Urothelium cell line (cell line): ENCODE measurements at places on chromosomes 6 and 20.

GRCh38 chr6:32393665-32394420 lies 13.1 kb downstream of the BTNL2 start:
- DNase-seq = no peak

- peak; percentile 80 for DNase-seq
Observed at GRCh38 chr20:50292591-50293283, 102.1 kb downstream of the CEBPB start.

DNA sequence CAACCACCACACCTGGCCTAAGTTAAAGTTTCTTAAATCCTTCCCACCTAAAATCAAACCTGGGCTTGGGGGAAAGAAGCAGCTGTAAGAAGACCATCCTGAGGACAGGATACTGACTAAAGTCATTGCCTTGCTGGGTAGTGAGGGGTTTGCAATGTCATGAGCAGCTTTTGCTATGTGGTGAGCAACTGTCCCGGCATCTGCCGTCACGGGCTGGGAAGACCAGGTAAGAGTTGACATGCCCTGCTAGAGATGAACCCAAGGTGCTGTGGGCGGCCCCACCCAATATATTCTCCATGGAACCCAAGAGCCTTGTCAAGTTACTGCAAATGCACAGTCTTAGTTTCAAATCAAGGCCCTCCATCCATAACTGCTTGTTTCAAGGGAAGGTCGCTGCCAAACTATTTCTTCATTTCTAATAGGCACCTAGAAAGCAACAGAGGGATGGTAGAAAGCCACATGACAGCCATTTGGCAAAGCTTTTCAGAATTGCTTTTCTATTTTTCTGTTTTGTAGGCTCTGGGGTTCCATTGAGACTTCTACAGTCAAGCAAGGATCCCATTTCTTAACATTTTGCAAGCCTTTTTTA lies 357.8 kb upstream of the JARID2 start:
- DNase-seq = no peak

- peak; percentile 98 for DNase-seq
Observed at GRCh38 chr20:57435498-57436222, 44.5 kb downstream of the RBM38 start.

- no peak for DNase-seq
Observed at GRCh38 chr20:503048-503737, 40.4 kb downstream of the CSNK2A1 start.

DNA sequence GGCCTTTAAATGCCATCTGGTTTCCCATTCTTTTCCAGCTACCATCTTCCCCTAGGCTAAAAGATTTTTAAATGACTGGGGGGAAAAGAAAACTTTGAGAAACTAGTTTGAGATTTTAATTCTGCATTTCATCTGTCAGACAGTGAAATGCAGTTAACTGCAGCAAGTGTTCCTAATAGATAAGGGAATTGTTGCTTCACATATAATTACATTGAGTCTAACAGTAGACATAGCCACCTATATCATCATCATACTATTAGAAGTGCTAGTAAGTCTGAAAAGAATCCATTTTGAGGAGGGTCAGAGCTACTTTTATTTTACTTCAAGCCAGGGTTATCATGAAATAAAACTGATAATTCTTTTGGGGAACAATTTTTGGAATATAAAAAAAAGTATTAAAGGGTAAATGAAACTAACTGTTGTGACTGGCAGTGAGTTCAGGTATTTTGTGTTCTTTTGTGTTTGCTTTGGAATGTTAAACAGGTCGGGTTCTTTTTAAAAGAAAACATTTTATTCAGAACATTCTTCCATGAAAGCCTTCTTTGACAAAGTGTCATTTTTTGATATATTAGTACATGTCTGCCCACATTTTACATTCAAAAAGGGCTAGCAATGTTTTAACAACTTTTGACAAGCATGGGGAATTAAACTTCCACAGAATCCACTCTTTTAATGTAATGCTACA lies 170.1 kb downstream of the HS3ST5 start:
- DNase-seq = no peak

DNA sequence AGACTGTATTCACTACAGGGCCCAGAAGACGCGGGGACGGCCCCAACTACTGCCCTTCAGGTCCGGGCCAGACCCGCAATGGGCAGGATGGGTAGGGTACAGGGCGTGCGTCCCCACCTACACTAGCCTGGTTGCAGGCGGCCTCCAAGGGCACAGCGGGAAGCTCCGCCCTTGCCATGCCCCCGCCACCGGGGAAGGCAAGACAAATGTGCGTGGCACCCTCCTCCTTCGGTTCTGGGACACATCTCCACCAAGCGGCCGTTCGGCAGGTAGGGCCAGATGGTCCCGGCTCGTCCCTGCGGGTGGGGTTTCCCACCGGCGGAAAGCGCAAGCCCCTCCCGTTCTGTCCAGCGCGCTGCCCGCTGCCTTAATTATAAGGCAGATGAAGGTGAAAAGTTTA lies 5.6 kb downstream of the NXT1 start:
- DNase-seq = no peak

DNA sequence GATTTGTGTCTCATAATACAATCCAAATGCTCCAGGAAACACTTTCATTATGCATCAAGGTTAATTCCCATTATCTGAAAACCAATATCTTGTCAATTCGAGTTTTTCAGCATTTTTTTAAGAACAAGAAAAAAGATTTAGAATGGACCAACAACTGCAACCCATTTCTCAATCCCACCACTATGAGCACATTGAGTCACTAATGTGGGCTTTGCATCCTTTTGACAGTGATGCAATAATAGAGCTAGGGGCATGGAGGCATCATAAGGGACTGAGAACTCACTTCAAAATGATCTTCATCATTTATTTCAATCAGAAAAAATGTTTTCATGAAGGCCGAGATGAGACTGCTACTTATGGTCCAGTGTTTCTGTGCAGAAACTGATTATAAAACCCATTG lies 74.8 kb upstream of the DEFB112 start:
- no peak for DNase-seq

GRCh38 chr6:142676647-142677192 lies 268.3 kb downstream of the HIVEP2 start:
- no peak for DNase-seq

- peak; percentile 35 for DNase-seq
Observed at GRCh38 chr6:109513571-109514071, 30.6 kb upstream of the ZBTB24 start.

DNA sequence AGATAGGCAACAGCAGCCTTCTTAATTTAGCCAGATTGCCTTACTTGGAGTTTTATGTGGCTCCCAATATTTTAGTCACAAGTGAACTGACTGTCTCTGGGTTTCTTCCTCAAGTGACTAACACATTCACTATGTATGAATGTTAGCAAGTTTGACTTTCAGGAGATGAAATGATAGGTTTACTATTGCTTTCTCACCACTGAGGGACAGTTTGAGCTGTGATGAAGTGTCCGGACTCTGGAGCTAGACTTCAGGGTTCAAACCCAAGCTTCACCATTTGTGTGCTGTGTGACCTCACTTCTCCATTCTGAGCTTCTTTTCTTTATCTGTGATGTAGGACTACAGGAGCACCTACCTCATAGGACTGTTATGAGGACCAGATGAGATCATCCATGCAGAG lies 8.2 kb downstream of the DHX35 start:
- DNase-seq = no peak
